ENCODE measurements at places on chromosomes 4 and X. TPM values are rescaled to one million over a fixed set of nuclear protein-coding genes. Genes with fewer than 3 reads are reported as not detected.
A peak's percentile ranks its signal among the peaks of the same experiment; 100 is the strongest.

The KCNE5 gene
- polyA plus RNA-seq = not detected

DNA sequence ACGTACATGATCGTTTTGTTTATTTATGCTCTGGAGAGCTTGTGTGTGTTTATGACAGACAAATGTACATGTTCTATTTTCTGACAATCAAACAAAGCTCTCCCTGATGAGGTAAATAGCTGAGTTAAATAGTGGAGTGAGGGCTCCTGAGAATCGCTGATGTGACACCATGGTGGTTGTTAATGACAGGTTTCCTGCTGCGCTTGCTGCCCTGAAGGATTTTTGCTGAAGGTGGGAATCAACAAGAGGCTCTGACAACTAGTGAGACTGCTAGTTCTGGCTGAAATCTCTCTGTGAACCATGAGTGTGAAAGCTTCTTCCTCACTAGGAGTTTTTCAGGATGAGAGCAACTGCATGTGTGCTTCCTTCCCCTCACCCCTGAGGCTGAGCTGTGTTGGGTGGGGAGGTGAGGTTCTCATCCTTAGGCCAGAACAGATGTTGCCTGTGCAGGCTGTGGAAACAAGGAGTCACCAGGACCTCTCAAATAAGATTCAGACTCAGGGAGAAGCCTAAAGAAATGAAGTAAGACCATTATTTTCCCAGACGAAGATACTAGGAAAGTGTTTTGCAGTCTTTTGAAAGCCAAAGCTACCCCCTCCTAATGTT, 173.4 kb upstream of the JADE1 start:
- no peak for DNase-seq

GRCh38 chr4:147633113-147633512, 15.9 kb downstream of the TMEM184C start:
- DNase-seq = no peak

The SPACA5 gene
- not detected for polyA plus RNA-seq

DNA sequence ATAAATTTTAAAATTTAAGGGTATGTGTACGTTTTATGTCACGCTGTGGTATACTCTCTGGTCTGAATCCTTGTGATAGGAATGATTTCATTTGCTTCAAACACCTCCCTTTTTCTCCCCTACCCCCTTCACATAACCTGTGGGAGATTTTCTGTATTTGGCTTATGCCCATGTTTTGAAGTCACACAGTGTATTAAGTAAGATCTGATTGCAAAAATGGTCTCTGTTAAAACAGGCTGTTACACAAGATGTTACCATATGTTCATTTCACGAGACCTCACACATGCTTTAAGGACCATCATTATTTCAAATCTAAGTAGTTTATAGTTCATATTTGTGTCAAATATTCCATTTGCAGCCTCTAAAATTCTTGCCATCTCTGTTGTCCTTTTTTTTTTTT, 63.5 kb downstream of the TMEM131L start:
- DNase-seq = no peak

The CPLX1 gene
- polyA plus RNA-seq = not detected

DNA sequence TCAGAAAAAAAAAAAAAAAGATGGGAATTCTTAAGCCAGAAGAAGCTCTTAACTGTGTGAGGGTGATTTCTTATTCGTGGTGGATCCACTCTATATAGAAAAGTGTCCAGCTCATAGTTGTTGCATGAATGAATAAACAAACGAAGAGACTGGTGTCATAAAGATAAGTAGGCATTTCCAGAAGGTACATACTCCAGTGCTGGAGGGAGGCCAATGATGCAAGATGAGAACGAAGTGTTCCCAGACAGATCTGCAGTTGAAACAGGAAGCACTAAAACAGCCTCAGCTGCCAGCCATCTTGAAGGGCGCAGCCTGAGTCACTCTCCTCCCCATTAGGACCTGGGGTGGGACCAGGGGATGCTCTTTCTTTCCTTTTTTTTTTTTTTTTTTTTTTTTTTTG, 47.4 kb upstream of the HOPX start:
- DNase-seq = no peak

DNA sequence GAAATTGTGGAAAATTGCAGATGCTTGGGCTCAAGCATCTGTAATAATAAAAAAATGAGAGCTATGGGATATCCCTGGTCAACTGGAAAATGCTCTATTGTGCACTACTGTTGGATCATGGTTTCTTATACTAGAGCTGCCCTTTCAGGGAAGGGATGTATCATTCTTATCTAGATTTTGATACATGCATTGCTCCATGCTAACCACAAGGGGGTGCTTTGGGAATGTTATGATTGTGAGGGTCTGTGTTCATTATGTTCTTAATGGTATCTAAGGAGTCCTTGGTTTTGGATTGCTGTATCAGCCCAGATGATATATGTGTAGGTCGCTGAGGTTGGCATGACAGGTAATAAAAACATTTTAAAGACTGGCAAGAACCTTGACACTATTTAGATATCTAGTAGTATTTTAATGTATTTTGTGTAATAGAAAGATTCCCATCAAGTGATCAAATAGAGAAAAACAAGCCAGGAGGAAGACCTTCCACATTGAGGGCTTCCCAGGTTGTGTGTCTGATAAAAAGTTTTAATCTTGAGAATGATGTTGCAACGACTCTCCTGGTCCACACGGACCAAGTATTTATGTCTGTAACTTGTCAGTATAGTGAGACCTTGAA, 49.2 kb upstream of the TLR2 start:
- DNase-seq = peak; percentile 35

DNA sequence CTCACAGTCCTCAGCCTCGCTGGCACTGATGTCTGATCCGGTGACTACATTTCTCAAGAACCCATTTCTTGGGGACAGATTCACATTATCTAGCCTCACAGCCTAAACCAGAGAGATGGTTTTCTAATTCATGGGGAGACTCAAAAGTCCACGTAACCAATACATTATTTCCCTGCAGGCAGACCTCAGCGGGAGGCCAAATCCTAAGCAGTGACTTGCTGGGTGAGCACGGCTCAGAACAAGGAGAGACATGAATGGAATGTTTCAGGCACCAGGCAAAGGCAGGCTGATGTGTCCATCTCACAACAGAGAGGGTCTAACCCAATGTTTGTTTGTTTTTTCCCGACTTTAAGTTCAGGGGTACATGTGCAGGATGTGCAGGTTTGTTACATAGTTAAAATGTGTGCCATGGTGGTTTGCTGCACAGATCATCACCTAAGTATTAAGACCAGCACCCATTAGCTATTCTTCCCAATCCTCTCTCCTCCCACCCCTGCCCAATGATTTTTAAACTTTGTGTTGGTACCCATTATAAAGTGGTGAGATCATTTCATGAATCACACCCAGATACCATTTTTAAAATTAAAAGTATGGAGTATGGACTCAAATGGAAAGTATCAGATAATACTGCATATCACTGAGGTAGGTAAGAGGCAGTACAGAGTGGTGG, 53.3 kb downstream of the SCD5 start:
- no peak for DNase-seq

DNA sequence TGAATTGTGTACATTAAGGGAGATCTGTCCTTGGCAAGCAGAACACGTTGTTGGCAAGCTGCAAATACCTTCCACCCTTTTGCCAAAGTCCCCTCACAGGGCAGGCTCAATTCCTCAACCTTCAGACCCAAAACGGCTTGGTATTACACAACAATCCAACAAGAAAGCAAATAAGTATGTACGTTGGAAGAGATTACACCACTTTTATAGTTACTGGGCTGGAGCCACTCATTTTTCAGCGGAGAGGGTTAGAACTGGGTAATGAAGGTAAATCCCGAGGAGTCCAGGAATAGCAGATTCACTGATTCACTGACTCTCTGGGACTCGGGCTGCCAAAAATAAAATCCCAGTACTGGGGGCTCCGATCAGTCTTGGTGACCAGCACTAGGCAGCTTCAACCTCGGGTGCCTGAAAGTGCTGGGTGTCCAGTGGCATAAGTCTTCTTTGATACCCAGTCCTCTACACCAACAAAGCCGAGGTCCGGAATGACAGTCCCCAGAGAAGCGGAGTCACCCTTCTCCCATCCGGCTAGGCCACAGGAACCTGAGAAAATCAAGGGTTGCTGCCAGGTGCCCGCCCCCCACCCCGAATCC, 587 bp downstream of the TIMM8A start:
- DNase-seq = no peak

DNA sequence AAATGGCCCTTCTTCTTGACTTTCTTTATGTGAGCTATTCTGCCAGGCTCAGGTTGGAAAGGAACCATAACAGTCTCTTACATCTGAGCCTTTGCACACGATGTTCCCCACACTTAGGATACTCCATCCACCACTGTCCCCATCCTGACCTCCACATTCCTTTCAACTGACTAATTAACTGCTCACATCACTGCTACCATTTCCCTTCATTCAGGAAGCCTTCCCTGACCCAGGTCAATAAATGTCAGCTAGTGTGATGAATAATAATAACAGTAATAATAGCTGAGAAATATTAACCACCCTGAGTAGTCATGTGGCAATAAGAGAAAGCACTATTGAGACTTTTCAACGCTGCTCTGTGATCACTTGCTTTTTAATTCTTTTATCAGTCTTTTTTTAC, 291.7 kb downstream of the KCNIP4 start:
- no peak for DNase-seq

DNA sequence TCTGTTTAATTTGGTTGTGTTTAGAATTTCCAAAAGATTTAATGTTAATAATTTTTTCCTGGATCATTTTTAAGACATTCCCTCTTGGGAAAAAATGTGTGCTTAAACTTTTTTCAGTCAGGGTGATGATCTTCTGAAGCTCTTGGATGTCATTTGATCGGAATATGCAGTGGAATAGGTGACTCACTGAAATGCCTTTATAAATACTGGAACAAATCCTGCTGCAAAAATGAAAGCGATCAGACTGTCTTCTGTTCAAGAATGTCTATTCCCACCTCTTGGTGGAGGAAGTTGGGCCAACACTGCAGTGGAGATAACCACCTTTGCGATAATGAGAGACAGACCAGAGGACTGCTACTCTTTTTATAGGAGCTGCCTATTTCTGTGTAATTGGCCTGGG, 46.7 kb downstream of the LARP1B start:
- DNase-seq = no peak

GRCh38 chr4:106315476-106315967, 487 bp downstream of the TBCK start:
- DNase-seq = no peak

- no peak for DNase-seq
These were observed 143.5 kb upstream of the MAMLD1 start for GRCh38 chrX:150219374-150220185.

The MAGED1 gene
- 81.9 TPM for polyA plus RNA-seq

The CNGA1 gene
- not detected for polyA plus RNA-seq

GRCh38 chr4:118997601-118998000, 108.9 kb downstream of the SYNPO2 start:
- DNase-seq = no peak

DNA sequence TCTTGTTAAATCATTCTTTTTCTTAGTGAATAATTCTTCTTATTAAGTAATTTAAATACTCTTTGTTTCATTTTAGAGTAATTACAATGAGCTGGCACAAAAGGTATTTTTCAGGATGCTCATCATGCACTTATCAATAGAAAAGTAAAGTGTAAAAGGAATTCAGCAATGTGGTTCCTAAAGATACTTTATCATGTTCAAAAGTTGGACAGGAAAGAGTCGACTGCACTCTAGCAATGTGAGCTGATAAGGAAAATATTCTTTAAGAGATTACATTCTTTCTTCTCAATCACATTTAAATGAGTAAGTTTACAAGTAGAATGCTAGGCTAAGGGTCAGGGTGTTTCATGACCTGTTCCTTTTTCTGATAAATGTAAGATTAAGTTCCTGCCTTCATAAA, 609.5 kb upstream of the FAM241A start:
- DNase-seq = no peak

The GLRB gene
- polyA plus RNA-seq = not detected

- no peak for DNase-seq
These were observed 30.9 kb downstream of the RBPJ start for GRCh38 chr4:26351685-26352084.

GRCh38 chr4:552019-552418, 24.1 kb downstream of the TMEM271 start:
- no peak for DNase-seq

The SLITRK4 gene
- polyA plus RNA-seq = not detected

The APELA gene
- polyA plus RNA-seq = not detected

DNA sequence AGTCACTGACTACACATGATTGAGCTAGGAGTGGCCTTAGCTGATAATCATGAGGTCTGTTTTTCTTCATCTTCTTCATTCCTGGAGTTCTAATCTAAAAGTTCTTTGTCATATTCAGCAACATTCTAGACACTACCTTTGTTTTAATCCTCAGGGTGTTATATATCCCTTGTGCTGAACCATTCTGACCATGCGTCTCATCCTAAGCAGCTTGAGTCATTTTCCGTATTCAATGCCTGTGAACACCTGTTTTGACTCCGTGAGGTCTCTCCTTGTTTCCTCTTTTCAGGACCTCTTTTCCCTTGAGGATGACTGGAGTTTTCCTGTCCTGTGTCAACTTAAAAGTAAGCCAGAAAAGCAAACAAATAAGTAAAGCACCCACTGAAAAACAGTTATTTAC, 597.9 kb downstream of the GBA3 start:
- DNase-seq = no peak

DNA sequence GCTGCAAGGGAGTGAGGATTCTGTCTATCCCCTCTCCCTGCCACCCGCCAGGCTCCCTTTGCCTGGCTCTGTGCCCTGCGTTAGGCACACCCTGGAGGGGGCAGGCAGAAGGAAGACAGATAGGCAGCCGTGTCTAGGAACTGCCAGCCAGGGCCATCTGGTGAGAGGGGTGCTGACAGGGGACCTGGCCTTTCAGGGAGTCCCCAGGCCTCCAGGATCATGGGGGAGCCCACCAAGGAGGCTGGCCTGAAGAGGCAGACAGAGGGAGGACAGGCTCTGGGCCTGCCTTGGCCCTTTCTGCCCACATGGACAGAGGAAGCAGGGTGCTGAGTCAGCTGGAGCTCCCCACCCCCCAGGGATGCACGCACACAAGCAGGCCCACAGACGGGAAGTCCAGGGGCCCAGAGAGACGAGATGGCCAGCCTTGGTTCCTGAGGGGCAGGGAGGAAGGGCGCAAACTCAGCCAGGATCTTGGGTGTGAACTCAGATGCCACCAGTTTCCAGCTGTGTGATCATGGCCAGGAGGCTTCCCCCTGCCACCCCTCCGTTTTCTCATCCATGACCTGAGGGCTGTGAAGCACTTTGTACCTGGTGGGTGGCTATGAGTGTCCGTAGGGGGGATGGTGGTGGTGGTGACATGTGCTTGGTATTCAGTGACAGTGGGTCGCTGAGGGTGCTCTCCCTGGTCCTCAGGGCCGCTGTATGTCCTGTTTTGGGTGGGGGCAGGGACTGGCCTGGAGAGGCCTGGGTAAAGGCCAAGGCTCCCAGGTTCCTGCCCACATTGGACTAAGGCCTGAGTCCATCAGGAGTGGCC, 1.8 kb downstream of the SH3BP2 start:
- no peak for DNase-seq

The CLCN5 gene
- polyA plus RNA-seq = 0.72 TPM
